ENCODE measurements at places on chromosomes 7 and 10.

- no peak for DNase-seq
These were observed 160.9 kb upstream of the CSTF2T start for GRCh38 chr10:51860257-51860656.

DNA sequence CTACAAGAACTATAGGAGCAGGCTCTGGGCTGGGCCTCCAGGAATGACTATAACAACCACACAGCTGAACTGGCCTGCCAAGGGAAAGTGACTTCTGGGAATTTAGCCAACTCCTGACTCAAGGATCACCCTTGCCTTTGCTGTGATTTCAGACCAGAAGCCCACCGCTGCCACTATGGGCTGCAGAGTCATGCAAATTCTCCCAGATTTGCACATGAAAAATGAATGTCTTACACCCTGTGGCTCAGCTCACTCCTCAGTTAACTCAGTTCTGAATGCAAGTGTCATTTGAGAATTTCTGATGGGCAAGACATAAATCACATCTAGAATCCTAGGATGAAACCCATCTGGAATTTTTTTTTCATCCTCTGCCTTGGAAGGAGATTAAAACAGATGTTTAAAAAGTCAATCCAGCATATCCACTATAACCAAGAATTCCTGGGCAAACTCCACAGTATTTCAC lies 186.5 kb upstream of the BET1 start:
- no peak for DNase-seq

DNA sequence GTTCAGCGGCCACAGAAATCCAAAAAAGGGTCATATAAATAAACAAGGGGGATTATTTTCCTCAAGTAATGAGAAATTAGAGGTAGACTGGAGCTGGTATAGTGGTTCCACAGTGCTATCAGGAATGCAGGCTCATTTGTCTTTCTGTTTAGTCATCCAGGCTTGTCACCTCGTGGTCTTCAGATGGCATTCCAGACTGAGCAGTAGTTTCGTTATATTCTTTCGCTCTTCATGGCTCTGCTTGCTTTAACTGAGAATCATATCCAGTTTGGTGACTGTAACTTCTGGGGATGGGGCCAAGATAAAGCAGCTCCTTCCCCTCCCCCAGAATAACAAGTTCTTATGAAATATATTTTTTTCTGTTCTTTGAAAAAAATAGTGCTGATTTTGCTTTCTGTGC lies 9.5 kb downstream of the ANKIB1 start:
- no peak for DNase-seq

DNA sequence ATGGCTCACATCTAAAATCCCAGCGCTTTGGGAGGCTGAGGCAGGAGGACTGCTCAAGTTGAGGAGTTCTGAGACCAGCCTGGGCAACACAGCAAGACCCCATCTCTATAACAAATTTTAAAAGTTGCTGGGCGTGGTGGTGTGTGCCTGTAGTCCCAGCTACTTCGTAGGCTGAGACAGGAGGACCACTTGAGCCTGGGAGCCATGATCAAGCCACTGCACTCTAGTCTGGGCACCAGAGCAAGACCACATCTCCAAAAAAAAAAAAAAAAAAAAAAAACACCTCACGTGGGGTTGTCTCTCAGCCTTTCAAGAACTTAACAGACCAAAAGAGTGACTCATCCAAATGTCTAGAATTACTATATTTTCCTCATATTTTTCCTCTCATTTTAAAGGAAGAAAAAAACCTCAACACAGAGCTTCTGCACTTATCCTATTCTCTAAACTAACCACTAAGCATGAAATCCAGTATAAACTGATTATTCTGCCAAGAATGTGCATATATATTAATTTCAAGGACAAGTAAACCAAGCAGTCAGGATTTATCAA lies 46.3 kb downstream of the CUL2 start:
- no peak for DNase-seq

DNA sequence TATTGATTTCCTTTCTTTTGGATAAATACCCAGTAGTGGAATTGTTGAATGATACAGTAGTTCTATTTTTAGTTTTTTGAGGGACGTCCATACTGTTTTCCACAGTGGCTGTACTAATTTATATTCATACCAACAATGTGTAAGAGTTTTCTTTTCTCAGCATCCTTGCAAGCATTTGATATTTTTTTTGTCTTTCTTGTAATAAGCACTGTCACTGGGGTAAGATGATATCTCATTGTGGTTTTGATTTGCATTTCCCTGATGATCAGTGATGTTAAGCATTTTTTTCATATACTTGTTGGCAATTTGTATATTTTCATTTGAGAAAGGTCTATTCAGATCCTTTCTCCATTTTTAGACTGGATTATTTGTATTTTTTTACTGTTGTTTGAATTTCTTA lies 308.7 kb downstream of the PTEN start:
- DNase-seq = no peak

DNA sequence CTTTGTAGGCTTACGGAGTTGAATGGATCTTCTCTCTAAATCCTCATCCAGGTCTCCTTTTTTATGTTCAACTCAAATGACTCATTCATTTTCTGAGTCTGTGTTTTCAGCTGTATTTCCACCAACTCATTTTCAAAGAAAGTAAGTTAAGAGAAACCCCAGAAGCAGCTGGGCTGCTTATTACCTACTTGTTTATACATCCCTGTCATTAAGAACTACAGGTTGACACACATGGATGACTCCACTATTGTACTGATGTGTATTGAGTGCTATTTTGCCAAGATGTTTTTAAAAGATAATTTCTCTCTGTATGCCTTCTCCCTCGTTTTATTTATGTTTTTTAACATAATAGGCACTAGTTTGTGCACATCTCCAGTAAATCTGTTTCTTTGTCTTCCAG lies 41.9 kb downstream of the DGKI start:
- no peak for DNase-seq

DNA sequence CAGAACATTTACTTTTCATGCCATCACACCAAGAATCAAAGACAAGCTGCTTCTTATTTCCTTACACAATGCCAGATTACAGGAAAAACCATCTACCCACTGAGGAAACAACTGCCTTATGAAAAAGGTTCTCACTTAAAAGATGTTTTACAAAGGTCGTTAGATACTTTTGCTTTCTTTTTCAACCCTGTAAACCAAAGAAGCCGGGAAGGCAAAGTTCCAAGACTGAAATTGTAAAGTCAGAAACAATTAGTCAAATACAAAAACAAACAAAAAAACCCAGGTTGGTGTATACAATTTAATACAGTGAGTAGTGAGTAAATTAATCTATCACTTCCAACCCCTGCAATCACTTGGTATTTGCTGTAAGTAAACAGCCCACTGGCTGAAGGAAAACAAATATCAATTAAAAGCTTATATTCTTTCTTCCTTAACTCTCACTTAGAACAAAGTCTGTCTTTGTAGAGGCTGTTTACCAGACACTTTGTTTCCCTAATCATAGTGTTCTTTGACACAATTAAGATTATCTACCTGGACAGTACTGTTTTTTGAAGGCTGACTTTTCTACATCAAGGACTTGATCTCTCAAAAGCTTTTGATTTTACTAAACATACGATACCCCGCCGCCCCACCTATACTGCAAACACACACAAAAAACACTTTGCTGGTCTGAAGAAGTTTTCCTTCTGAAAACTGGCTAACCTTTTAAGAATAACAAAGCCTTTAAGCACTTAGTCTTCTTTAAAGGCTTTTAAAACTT lies 18.1 kb downstream of the ERLIN1 start:
- no peak for DNase-seq

DNA sequence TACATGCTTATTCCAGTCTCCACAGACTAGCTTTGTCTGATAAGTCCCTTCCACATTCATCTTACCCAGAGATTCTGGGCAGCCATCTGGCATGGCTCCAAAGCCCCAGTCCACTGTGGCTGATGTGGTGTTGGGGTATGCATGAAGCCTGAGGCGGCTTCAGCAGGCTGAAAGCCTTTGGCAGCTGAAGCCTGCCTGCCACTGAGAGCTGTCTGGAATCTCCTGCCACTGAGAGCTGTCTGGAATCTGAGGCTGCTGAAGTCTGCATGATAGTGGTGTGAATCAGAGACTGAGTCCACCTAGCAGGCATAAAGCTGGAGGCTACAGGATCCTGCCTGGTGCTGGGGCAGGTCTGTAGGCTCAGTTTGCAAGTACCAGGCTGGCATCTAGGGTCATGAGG lies 87.1 kb downstream of the DYNC1I1 start:
- no peak for DNase-seq

GRCh38 chr7:39306016-39306570 lies 260.1 kb upstream of the YAE1 start:
- DNase-seq = no peak

DNA sequence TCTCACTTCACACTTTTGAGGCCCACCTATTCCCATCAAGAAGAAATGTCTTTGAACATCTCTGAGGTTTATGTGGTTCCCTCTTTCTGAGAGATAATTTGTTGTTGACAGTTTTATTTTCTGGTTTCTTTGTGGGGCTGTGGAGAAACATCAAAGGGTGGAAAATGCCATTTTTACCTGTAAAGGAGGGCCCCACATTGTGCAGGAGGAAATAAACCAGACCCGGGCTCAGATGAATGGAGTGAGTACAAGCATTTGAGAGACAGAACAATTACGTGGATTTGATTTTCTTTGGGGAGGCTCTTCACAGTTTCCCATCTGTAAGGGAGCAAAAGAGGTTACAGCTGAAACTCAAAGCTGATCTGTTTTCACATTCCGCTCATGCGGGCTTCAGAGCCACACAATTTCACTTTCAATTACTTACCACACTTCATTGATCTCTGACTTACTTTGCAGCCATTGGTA lies 29.8 kb downstream of the ITPRIP start:
- no peak for DNase-seq

DNA sequence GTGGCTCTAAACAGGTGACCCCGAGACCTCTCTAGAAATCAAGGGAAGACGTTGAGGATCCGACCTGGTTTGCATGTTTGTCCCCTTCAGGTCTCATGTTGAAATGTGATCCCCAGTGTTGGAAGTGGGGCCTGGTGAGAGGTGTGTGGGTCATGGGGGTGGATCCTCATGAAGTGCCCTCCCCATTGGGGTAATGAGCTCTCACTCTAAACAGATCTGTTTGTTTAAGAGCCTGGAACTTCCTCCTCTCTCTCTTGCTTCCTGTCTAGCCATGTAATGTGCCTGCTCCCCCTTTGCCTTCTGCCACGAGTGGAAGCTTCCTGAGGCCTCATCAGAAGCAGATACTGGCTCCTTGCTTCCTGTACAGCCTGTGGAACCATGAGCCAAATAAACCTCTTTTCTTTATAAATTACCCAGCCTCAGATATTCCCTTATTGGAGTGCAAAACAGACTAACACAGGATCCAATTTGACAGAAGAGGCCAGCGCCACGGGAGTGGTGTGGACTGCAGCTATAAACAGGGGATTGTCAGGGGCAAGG lies 10.8 kb upstream of the POLM start:
- DNase-seq = no peak

- no peak for DNase-seq
These were observed 173.3 kb downstream of the SLIT1 start for GRCh38 chr10:97012470-97012869.

DNA sequence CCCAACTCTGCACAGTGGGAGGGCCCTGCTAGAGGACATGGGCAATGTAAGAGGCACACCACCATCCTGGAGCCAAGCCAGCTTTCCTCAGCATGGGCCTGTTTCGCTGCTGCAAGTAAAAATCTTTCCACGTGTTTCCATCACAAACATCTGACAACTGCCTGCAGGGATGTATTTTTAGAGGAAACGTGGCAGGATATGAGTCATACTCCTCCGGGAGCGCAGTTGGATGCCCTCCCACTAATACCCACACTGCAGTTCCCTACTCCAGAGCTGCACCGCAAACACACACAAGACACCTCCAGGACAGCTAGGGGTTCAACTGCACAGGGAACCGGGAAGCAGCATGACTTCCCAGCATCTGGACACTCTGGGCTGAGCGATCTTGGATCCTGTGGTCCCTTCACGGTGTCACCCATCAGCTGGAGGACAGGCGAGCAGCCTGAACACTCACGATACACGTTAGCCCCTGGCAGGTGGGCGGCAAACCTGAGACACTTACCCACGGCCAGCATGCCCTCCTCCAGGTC lies 26.1 kb downstream of the PLAC9 start:
- no peak for DNase-seq

- no peak for DNase-seq
These were observed 134.0 kb downstream of the PRKAG2 start for GRCh38 chr7:151742713-151743480.

DNA sequence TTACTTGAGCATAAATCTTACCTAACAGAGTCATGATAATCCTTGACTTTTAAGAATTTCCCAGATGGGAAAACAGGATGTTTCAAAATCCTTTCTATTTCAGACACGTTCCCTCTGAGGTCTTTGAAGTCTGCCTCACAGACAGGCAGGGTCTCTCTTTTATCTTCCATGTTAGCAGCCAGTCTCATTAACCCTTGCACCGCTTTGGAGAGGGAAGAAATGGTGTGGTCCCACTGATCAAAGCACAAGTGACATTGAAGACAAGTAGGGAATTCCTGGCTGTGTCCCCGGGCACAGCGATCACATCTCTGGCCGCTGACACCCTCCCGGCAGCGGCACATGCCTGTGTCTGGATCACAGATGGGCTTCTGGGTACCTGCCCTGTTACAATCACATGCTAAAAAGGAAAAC lies 52.7 kb upstream of the LAMB1 start:
- no peak for DNase-seq

- DNase-seq = no peak
These were observed 18.6 kb downstream of the MINDY3 start for GRCh38 chr10:15841696-15842095.

DNA sequence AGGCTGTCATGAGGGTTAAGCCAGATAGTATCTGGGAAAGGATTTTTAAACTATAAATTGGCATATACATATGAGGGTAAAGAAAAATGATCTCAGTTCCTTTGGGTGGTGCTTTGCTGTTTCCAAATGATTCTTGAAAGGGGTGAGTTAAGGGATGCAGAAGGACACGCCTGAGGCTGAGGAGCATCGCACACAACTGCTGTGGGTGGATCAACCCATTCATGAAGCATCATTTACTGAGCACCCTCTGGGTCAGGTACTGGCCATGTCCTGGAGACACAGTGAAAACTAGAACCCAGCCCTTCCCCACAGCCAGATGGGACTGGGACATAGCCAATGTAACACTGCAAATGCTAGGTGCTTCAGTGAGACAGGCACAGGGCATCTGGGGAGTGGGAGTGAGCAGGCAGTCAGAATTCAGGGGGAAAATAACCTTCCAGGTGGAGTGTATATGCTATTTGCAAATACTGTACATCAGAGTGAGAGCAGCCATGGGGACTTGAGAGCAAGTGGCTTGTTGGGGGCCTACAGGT lies 112.1 kb downstream of the WDFY4 start:
- DNase-seq = no peak

DNA sequence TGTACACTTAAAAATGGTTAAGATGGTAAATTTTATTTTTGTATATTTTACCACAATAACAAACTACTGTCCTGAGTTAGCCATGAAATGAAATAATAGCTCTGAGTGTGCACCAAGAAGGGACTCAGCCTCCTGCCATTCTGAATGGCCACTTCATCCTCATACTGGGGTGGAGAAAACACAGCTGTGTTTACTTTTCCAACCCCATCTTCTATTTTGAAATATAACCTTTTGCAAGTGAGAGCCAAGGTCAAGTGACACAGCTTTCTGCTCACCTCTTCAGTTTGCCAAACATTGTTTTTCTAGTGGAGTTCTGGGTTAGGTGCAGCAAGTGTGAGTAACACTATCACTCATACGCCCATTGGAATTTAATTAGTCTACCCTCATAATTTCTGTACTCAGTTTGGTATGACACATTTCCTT lies 107.4 kb upstream of the GLCCI1 start:
- no peak for DNase-seq

All from CMK (cell line).